ENCODE measurements at places on chromosomes 7 and 10.

DNA sequence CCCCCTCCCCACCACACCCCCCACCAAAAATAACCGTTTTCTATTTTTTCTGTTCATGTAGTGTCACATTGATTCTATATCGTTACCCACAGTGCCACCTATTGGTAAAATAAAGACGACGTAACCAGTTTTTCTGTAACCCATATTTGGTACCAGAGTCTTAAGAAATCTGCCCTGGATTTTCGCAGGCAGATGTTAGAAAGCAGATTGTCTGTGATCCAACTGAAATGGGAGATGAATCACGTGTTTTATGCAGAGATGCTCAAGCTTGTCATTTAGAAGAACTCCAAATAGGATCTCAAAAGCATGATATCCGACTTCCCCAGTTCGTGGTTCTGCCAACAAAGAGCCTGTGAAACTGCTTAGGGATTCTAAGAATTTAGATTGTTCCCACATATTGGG is 261.1 kb upstream of the CSTF2T start:
- no peak for DNase-seq

- DNase-seq, result no peak
Observed at GRCh38 chr10:113045147-113046055, 95.4 kb downstream of the TCF7L2 start.

DNA sequence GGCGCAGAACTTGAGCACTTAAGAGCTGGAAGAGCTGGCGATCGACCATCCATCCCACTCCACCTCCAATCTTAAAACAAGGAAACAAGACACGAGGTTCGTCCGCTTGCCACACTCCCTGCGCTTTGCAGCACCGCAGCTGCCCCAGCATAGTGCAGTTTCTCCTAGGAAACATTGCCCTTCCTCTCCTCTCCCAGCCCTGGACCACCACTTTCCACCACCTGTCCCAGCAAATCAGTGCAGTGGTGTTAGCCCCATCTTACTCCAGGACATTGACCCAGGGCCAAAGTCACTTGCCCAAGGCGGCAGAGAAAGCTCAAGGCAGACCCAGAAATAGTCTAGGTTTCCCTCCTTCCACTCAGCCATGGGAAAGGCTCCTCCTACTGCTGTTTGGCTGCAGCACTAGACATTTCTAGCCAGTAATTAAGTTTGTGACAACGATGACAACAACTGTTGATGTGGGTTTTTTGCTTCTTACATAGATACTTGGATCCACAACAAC is 1.5 kb upstream of the PARD3 start:
- no peak for DNase-seq

GRCh38 chr7:107233981-107234380 is 65.2 kb downstream of the HBP1 start:
- DNase-seq, result no peak

GRCh38 chr10:45442251-45442650 is 68.2 kb downstream of the ALOX5 start:
- DNase-seq, result no peak

Measured in NCI-H1930 (cell line).